H9 (cell line): ENCODE measurements at places on chromosomes 12 and 14. TPM values are rescaled to one million over a fixed set of nuclear protein-coding genes. Genes with fewer than 3 reads are reported as not detected.

- H3K36me3 ChIP-seq = peaks cover 43% of the 10 kb centered on the region
- peak; percentile 61 for DNase-seq
- no peaks in the 10 kb centered on the region for H3K27me3 ChIP-seq
- no peak overlapping the region for H3K27ac ChIP-seq
- H3K4me3 ChIP-seq = no peak overlapping the region; the same call in 2 of the 3 replicates
Observed at GRCh38 chr12:66132408-66132807, 1.9 kb upstream of the LLPH start.

DNA sequence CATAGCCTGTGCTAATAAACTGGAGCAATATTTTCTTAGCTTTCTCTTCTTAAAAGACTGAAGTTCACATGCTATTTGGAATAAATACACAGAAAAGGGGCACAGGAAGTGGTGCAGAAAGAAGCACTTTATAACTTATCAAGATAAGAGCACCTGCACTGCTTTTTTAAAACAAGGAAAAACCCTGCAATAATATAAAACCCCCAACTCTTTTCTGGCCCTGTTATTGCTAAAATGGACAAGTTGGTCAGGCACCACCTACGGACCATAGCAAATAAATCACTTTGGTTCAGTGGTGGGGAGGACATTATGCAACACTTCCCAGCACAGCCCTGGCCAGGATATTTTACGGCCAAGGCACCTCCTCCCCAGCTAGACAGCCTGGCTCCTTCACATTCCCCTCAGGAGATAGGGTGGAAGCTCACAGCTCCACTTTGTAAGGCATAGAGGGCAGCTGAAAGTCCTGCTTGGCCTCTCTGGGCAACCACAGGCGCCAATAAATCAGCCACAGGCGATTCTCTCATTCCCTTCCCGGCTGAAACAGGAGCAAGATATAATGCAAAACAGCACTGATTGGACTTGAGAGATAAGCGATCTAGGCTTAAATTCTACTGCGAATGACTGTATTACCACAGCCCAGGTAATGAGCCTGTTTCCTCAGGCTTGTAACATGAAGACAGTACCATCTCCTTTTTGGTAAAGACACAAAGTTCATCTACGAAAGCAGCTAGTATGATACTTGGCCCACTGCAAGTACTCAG, 2.0 kb downstream of the ZBTB25 start:
- H3K27ac ChIP-seq = no peak overlapping the region
- peaks cover 7% of the 10 kb centered on the region for H3K36me3 ChIP-seq
- peak overlapping the region; percentile 10; the same call in 1 of the 2 replicates for H3K4me3 ChIP-seq
- no peak for DNase-seq
- no peaks in the 10 kb centered on the region for H3K27me3 ChIP-seq

DNA sequence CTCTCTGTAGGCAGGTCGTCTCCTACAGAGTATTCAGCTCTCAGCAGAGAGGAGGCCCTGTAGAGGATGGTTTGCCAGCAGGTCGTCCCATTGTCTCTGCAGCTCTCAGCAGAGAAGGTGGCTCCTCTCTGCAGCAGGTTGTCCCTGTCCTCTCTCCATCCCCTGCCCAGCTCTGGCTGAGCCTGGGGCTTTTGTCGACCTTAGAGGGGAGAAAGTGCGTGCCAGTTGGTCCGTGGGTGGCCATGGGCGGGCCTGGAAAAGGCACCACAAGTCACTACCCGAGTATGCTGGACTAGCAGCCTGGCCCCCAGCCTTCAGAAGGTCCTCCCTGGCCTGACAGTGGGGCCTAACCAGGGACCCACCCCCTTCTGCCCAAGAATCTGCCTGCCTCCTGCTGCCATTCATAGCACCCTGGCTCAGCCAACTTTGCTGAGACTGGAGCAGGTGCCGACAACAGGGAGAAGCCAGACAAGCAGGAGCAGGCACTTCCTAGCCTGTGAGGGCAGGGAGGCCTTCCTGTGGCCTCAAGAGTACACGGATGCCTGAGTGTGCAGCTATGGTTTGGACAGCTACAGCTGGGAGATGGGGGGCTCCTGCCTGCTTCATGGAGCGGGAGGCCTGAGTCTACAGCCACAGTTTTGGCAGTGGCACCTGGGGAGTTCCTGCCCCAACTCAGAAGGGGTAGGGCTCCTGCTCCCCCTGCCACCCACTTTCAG, 59.7 kb upstream of the KCNH3 start:
- H3K36me3 ChIP-seq = peaks cover 4% of the 10 kb centered on the region
- no peaks in the 10 kb centered on the region; the same call in 1 of the 2 replicates for H3K4me1 ChIP-seq

DNA sequence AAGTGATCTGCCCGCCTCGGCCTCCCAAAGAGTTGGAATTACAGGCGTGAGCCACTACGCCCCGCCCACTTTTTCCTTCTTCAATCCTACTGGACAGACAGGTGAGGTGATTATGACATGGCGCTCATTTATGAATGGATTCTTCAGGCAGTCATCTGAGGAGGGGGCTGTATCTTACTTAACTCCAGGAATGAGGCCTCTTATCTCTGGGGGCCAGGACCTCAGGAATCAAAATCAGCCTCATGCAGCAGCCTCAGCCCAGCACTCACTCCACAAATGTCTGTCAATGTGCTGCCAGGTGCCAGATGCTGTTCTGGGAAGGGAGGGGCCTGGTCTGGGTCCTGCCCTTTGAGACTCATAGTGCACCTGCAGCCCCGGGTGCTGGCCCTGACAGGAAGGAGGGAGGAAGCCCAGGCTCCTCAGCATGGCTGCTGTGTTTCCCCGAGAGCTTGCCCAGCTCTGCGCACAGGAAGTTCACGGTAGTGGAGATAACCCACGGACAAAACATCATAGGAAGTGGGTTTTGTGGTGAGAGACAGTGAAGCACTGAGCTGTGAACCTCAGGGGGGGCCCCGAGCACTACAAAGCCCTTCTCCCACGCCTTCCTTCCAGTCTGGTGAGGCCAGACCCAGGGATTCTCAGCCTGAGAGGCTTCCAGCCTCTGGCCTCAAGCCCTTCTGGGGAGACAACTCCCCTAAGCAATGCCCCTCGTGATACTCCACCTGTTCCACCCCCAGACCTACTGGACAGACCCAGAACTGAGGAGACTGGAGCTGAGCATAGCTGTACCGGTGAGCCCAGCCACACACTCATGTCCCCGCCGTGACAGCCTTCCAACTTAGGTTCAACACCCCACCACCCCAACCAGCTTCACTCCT, 22.3 kb downstream of the GALNT6 start:
- H3K27ac ChIP-seq = no peak overlapping the region
- peak; percentile 82 for DNase-seq
- no peaks in the 10 kb centered on the region for H3K27me3 ChIP-seq
- no peaks in the 10 kb centered on the region; the same call in 1 of the 2 replicates for H3K4me1 ChIP-seq
- H3K36me3 ChIP-seq = peaks cover 17% of the 10 kb centered on the region

- no peak for DNase-seq
- no peak overlapping the region for H3K4me3 ChIP-seq
- no peaks in the 10 kb centered on the region for H3K4me1 ChIP-seq
- H3K36me3 ChIP-seq = no peaks in the 10 kb centered on the region
- no peaks in the 10 kb centered on the region for H3K27me3 ChIP-seq
Observed at GRCh38 chr14:96263347-96264199, 7.6 kb downstream of the BDKRB1 start.

- no peaks in the 10 kb centered on the region for H3K27me3 ChIP-seq
- H3K27ac ChIP-seq = no peak overlapping the region
- H3K4me1 ChIP-seq = no peaks in the 10 kb centered on the region
- no peaks in the 10 kb centered on the region for H3K36me3 ChIP-seq
- DNase-seq = no peak
- H3K4me3 ChIP-seq = no peak overlapping the region
Observed at GRCh38 chr14:42149609-42150261, 543.1 kb downstream of the LRFN5 start.

- no peak overlapping the region for H3K27ac ChIP-seq
- peaks cover 16% of the 10 kb centered on the region for H3K36me3 ChIP-seq
- no peaks in the 10 kb centered on the region; the same call in 1 of the 2 replicates for H3K4me1 ChIP-seq
- no peaks in the 10 kb centered on the region for H3K27me3 ChIP-seq
Observed at GRCh38 chr12:100199023-100199346, 1.6 kb upstream of the ACTR6 start.

GRCh38 chr14:35551081-35551480, 17.1 kb downstream of the INSM2 start:
- H3K36me3 ChIP-seq = no peaks in the 10 kb centered on the region
- DNase-seq = no peak
- H3K27ac ChIP-seq = no peak overlapping the region
- H3K27me3 ChIP-seq = no peaks in the 10 kb centered on the region
- H3K4me3 ChIP-seq = no peak overlapping the region

The SOAT2 gene
- not detected in 2 replicates for total RNA-seq
